Chondrocyte (in vitro differentiated cells): ENCODE measurements at places on chromosomes 1 and 21. TPM values are rescaled to one million over a fixed set of nuclear protein-coding genes. Genes with fewer than 3 reads are reported as not detected.

DNA sequence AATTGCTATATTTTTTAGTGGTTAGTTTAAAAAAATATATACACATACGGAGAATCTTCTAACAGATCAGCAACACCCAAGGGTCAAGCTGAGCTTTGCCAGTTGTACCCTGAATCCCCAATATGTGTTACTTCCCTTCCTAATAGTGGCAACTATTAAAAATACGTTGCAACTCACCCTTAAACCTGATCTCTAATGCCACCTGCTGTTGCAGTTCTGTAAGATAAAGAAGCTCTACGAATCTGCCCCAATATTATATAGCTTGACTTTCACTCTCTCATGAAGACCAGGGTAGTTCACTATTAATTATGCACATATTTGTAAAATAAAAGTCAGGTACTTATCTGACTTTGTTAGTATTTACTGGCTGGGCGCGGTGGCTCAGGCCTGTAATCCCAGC is 58.4 kb downstream of the ASH1L start:
- peaks cover 24% of the 10 kb centered on the region for H3K4me1 ChIP-seq
- no peak overlapping the region for H3K4me3 ChIP-seq
- no peak for DNase-seq
- H3K36me3 ChIP-seq = no peaks in the 10 kb centered on the region
- no peak overlapping the region for H3K27ac ChIP-seq
- no peaks in the 10 kb centered on the region for H3K27me3 ChIP-seq

DNA sequence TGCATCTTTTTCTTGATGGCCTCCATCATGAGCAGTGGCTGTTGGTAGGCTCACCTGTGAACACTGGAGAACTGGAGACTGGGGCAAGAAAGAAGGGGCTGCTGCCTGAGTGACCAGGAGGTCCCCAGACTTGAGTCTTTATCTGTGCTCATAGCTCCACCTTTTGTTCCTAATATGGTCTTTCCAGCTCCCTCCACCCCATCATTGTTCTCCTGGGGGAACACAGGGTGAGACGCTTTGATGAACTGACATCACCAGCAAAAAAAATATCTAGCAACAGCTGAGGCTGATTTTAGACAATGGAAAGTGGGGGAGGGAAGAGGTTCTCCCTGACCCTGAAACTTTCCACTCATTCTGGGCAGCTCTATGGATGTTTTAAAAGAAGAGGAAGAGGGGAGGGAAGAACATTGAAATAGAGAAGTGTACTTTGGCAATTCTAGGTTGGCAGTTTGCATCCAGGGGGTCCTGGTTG is at the start of gene TPM3:
TSS of gene TPM3 (minus strand) at position 111 of the 472 bp plus-strand sequence. CDS start at position 29, 82 bp downstream.
- H3K4me1 ChIP-seq = peaks cover 11% of the 10 kb centered on the region
- peaks cover 35% of the 10 kb centered on the region for H3K27me3 ChIP-seq
- H3K27ac ChIP-seq = no peak within 1 kb of the TSS
- H3K4me3 ChIP-seq = no peak within 1 kb of the TSS

- H3K27ac ChIP-seq = no peak overlapping the region
- peaks cover 31% of the 10 kb centered on the region for H3K4me1 ChIP-seq
- no peak overlapping the region for H3K4me3 ChIP-seq
- DNase-seq = no peak
- no peaks in the 10 kb centered on the region for H3K27me3 ChIP-seq
- no peaks in the 10 kb centered on the region for H3K36me3 ChIP-seq
Measured at GRCh38 chr1:59013276-59013927, 229.6 kb upstream of the JUN start.

DNA sequence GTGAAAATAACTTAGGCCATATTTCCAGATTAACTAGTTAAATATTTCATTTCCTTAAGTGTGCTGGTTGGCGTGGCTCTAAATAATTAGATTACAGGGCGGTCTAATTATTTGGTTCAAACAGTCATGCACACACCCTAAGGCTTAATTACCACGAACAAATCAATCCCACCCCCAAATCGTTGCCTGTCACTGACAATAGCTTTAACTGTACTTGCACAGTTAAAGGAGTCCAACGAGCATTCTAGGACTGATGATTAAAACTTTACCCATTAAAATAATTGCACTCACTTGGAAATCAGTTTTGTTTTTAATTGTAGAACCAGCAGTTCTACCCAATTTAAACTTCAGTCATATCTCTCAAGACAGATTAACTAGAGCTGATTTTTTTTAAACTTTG is 1.5 kb upstream of the POU2F1 start:
- H3K4me1 ChIP-seq = peaks cover 36% of the 10 kb centered on the region
- peak overlapping the region; percentile 87 for H3K4me3 ChIP-seq
- peak overlapping the region; percentile 94 for H3K27ac ChIP-seq
- DNase-seq = no peak
- no peaks in the 10 kb centered on the region for H3K27me3 ChIP-seq

GRCh38 chr1:183306317-183307042 is 111.7 kb downstream of the NMNAT2 start:
- no peaks in the 10 kb centered on the region for H3K27me3 ChIP-seq
- DNase-seq = no peak
- H3K27ac ChIP-seq = no peak overlapping the region
- H3K36me3 ChIP-seq = no peaks in the 10 kb centered on the region
- H3K4me3 ChIP-seq = no peak overlapping the region

DNA sequence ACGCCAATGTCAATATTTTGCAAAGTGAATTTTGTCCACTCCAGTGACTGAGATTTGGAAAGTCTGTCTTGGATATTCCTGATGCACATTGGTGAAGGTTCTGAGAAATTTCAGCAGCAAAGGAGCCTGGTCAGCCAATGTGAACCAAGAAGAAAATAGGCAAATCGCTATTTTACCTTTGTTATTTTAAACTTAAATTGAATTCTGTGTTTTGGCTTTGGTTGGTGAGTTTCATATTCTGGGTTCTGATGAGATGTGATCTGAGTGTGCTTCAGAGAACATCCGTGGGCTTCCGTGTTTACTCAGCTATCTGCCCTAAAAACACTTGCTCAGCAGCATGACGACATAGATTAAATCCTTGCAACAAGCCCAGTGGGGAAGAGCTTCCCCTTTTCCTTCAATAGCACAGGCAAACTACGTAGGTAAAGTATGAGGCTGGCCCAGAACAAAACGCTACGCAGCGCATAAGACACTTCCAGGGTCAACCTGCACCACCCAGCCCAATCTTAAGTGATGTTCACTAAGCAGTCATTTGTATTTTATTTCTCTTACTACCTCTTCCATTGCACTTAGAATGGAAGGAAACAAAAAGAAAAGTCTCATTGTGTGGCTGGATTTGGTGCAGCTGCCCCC is 176.4 kb upstream of the KAZN start:
- H3K27me3 ChIP-seq = peaks cover 2% of the 10 kb centered on the region

GRCh38 chr1:221394011-221394544 is 347.8 kb downstream of the DUSP10 start:
- no peak overlapping the region for H3K27ac ChIP-seq
- DNase-seq = no peak
- H3K27me3 ChIP-seq = peaks cover 2% of the 10 kb centered on the region
- no peak overlapping the region for H3K4me3 ChIP-seq

DNA sequence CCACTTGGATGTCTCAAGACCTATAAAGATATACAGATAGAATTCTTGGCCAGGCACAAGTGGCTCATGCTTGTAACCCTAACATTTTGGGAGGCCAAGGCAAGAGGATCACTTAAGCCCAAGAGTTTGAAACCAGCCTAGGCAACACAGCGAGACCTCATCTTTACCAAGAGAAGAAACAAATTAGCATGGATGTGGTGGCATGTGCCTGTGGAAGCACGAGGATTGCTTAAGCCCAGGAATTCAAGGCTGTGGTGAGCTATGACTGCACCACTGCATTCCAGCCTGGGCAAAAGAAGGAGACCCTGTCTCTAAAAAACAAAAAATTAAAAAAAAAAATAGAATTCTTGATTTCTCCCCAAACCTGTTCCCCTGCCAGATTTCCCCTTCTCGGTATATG is 8.3 kb downstream of the ASAP3 start:
- no peak overlapping the region for H3K4me3 ChIP-seq
- peaks cover 53% of the 10 kb centered on the region for H3K4me1 ChIP-seq
- H3K27ac ChIP-seq = peak overlapping the region; percentile 85
- peaks cover 2% of the 10 kb centered on the region for H3K36me3 ChIP-seq
- no peak for DNase-seq

GRCh38 chr1:75668813-75669212 is 55.7 kb upstream of the ACADM start:
- H3K36me3 ChIP-seq = no peaks in the 10 kb centered on the region
- DNase-seq = no peak
- no peak overlapping the region for H3K4me3 ChIP-seq
- no peaks in the 10 kb centered on the region for H3K4me1 ChIP-seq

GRCh38 chr1:206461602-206462455 is 8.4 kb upstream of the IKBKE start:
- H3K4me1 ChIP-seq = peaks cover 19% of the 10 kb centered on the region
- H3K36me3 ChIP-seq = peaks cover 12% of the 10 kb centered on the region
- H3K27me3 ChIP-seq = peaks cover 3% of the 10 kb centered on the region
- no peak overlapping the region for H3K27ac ChIP-seq

- peaks cover 42% of the 10 kb centered on the region for H3K36me3 ChIP-seq
- H3K27ac ChIP-seq = no peak overlapping the region
- no peak overlapping the region for H3K4me3 ChIP-seq
Measured at GRCh38 chr1:230243583-230244353, 176.7 kb downstream of the GALNT2 start.

KIAA0040 gene
- total RNA-seq = 0.75 to 3.5 TPM (median 1.2 TPM) in 3 replicates

PPIAL4G gene
- not detected in 3 replicates for total RNA-seq
